AML-193 (cell line): ENCODE measurements at places on chromosomes 6 and 20.

GRCh38 chr6:103872233-103872632, 987.5 kb downstream of the HACE1 start:
- no peak for DNase-seq

- DNase-seq: no peak
Measured at GRCh38 chr20:17530716-17531664, at the start of gene BFSP1. BFSP1 (minus strand) TSS chr20:17531379; CDS start chr20:17531329, 50 bp downstream.

GRCh38 chr6:84284428-84285049, 57.1 kb upstream of the CEP162 start:
- peak; percentile 23 for DNase-seq

GRCh38 chr6:79713701-79714322, 82.7 kb downstream of the SH3BGRL2 start:
- DNase-seq: peak; percentile 56

GRCh38 chr20:56795492-56795891, 166.4 kb downstream of the TFAP2C start:
- no peak for DNase-seq

DNA sequence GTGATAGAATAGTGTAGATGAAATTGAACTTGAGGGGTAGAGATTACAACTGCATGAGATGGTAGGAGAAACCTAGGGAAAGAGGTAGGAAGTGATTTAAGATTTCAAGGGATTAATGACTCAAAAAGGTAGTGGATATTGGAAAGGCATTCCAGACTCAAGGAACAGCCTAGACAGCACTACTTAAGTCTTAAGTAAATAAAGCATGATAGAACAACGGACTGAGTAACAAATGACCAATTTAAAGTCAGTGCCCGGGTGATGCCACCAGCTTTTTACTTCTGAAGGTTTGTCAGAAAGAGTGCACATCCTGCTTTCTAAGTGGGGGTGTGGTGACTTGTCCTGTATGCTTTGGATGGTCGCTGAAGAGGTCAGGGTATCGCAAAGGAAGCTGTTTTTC, 81.8 kb downstream of the PHACTR1 start:
- DNase-seq: no peak

DNA sequence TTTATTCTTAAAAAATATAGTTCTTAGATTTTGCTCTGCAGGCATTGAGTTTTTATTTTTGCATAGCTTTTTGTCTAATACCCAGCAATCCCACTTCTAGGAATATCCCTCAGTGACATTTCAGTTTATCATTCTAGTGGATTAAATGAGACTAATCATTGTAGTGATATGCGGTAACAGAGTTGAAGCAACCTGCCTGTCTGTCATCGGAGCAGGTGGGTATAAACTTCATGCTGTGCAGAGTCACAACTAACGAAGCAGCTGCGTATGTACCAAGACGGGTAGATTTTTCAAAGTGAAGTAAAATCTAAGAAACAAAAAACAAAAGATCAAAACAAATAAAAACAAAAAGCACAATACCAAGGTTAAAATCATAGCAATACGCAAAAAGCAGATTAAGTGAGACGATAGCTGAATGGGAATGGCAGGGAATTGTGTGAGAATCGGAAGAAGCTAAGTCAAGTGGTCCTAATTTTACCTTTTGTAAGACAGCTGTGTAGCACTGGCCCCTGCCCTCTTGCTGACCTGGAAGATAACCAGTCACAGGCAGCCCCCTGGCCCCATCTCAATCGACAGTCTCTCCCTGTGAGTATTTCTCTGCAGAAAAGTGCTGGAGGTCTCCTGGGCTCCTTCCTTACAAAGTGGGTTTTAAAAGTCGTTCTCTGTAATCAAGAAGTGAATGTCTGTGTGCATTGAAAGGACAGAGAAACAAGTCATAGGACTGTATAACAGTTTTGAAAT, 169.2 kb downstream of the OR2B2 start:
- no peak for DNase-seq

DNA sequence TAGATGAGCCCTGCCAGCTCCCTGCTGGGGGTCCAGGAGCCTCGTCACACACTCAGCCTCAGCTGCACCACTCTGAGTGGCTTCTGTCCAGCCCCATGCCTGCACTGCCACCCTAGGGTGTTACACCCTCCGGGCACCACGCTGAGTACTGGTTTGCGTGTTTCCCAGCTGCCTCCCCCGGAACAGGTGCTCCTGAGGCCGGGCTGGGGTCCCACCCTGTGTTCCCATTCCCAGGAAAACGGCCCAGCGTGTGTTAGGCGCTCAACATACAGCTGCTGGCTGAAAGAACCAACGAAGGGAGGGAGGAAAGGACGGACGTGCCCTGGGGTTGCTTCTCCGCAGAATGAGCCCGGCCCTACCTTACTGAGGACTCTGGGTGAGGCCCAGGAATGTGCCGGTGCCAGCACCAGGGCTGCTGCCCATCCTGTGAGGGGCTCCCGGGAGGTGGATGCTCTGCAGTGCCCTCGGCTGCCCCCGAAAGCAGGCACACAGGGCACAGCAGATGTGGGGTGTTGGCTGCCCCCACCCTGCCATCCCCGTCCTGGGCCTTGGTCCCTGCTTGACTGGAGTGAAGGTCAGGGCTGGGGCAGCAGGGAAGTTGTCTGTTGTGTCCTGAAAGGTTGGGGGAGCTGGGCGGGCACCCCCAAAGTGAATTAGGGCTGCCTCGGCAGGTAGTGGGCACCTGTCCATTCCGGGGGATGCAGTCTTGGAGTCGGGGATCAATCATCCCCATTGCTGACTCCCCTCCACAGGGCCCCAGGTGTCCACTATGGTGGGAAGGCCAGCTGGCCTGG, 16.3 kb downstream of the LAMA5 start:
- DNase-seq: no peak

DNA sequence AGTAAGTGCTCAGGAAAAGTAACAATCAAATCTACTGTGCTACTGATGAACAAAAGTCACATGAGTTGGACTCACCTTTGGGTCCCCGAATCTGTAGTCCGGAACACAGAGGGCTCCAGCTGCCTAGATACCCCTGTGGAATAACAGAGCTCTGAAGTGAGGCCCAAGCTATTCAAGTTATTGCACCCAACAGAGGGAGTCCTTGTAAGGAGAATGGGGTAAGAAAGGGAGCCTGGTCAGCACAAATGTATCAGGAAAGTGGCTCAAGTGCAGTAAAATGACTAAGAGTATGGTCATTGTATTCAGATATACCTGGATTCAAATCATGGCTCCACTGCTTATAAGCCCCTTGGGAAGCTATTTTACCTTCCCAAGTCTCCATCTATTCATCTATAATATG, 20.9 kb downstream of the EDN1 start:
- no peak for DNase-seq

DNA sequence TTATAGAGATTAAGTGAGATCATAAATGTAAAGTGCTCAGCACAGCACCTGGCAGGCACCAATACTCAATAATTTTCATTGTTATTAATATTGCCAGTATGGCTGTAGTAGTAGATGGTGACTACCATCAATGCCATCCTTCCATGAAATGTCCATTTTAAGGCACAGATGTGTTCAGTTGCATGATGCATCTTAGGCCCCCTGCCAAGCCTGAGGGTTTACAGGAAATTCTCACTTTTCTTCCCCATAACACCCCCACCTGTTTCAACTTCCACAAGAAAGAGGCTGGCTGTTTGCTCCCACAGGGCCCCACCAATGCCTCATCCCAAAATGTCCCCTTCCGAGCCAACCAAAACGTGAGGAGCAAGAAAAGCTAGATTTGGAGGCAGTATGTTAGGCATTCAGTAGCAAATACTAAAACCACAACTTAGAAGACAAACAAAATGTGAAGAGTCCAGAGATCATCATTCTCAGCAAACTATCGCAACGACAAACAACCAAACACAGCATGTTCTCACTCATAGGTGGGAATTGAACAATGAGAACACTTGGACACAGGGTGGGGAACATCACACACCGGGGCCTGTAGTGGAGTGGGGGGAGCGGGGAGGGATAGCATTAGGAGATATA, 110.6 kb upstream of the NHSL1 start:
- no peak for DNase-seq

GRCh38 chr6:56381801-56382251, 134.4 kb upstream of the COL21A1 start:
- no peak for DNase-seq

- no peak for DNase-seq
Measured at GRCh38 chr20:51365670-51366069, 176.8 kb downstream of the NFATC2 start.

- DNase-seq: no peak
Measured at GRCh38 chr6:11789744-11790143, 11.1 kb upstream of the ADTRP start.

DNA sequence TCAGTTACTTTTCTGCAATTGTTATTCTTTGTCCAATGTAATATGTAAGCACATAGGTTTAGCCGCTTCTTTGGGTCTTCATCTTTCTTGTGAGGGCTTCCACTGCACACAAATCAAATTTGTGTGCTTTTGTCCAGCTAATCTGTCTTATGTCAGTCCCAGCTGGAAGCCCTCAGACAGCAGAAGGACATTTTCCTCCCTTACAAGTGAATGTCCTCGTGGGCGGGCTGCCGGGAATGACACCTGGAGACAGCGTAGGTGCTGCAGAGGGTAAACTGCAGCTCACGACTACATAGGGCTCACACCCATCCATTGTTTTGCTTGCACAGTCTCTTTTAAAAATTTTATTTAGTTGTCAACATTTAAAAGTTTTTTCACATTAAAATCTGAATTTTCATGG, 24.6 kb upstream of the PPP1R14C start:
- DNase-seq: no peak
